ENCODE measurements at places on chromosomes 11 and 22.
A peak's percentile ranks its signal among the peaks of the same experiment; 100 is the strongest.

DNA sequence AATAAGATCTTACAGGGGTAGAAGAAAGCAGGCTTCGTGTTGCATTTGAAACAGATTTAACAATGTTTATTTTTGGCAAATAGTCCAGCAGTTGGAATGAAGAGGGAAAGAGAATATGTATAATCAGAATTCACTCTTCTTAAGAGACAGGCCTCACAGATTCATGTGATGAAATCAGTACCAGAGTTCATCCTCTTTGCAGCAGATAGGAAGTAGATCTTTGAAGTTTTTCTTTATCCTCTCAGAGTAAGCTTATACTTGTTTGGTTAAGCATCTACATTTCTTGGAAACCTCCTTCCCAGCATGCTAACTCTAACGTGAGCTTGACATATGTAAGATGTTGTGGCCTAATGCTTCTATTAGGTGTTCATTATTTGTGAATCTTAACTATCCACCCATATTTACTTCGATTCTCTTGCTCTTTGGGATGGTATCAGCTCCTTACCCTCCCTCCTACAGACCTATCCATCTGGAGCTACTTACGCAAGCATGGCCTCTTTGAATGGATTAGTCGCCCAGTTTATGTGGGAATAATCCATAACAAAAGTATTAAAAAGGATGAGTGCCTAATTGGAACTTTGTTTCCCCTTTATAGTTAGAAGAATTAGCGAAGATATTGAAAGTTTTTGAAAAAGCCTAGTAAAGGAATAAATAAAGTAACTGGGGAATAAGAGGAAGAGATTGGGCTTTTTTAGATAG lies 80.1 kb downstream of the PRMT3 start:
- no peak for DNase-seq

DNA sequence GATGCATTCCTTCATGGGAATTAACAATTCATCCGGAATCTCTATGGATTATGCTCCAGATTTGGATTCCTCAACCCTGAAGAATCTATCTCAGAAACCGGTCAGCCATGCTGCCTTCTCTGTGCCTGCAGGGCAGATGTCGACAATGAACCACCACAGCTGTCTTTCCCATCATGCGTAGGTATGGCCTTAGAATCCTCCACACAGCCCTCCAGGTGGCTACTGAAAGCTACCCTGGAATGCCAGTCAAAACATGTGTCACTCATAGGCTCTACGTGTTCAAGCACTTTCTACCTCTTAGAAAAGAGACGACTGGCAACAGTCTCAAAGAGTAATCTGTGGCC lies 19.4 kb downstream of the MAML2 start:
- no peak for DNase-seq

DNA sequence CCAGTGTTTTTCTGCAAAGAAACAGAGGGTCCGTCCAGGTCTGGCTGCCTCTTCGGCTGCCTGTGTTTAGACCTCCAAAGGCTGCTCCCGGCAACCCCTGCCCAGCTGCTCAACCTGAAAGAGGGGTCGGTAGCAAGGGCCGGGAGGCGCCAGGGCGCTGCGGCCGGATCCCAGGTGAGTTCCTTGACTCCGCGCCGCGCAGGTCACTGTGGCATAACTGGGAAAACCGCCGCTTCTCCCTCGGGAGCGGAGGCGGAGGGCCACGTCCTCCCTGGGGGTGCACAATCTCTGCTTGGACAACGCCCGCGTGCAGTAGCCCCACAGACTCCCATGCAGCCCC lies 1.0 kb upstream of the BRSK2 start:
- DNase-seq: no peak

GRCh38 chr11:115660030-115660805 lies 156.0 kb upstream of the CADM1 start:
- DNase-seq: no peak

- peak; percentile 7 for DNase-seq
Observed at GRCh38 chr11:66619080-66619554, 2.7 kb downstream of the RBM14 start.

DNA sequence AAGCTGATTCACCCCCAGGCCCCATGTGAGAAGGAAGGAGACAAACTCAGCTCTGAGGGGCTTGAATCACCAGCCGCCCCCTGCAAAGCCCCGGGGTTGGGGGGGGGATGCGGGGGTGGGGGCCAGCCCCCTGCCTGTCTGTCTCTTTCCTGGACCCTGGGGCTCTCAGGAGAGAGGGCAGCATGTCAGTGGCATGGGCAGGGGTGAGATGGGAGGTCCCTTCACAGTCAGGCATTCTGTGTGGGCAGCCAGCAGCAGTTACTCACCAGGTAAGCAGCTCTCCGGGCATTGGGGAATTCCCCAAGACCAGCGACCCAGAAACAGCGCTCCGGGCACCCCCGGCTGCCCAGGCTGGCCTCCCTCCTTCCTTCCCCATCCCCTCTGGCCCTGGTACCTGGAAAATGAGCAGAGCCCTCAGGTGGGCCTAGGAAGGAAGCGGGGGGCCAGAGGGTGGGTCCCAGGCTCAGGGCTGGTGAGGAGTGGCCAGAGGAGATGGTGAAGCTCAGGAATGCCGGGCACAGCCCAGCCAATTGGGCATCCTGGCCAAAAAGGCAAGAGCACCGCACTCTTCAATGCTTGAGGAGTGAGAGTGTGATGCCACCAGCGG lies 4.2 kb upstream of the LIF start:
- DNase-seq: no peak

DNA sequence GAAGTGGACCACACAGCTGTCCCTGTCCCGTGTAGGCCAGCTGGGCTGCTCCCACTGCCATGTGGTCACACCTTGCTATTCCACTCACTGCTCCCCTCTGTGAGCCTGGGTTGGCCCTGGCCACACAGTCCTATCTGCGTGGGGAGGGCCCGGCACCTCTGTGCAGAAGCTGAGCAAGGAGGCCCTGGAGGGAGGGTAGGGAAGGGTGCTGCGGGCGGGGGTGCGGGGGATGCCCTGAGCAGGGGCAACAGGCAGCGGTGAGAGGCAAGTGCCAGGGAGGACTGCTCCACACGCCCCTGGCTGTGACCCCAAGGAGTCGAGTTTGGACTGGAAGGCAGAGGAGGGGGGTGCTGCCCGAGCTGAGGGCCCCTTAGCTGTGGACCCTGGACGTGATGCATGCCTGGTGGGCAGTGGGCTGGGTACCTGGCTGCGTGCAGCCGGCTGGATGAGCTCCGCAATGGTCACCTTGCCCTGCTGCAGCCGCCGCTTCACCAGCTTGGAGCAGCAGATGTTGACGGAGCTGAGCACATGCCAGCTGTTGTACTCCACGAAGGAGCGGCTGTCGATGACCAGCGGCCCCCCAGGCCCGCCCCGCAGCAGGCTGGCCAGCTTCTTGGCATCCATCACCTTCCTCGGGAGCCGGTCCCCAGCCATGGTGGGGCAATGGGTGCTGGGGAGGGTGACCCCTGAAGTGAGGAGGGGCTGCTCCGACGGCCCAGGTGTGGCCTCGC lies 6.7 kb downstream of the DUSP8 start:
- DNase-seq: no peak

GRCh38 chr11:65642014-65642671 lies 4.2 kb downstream of the SIPA1 start:
- DNase-seq: no peak

GRCh38 chr11:127119356-127119755 lies 118.8 kb upstream of the KIRREL3 start:
- no peak for DNase-seq

GRCh38 chr22:22088658-22089458 lies 106.3 kb upstream of the TOP3B start:
- no peak for DNase-seq

- peak; percentile 84 for DNase-seq
Observed at GRCh38 chr11:118198370-118198769, 21.9 kb upstream of the SCN2B start.

DNA sequence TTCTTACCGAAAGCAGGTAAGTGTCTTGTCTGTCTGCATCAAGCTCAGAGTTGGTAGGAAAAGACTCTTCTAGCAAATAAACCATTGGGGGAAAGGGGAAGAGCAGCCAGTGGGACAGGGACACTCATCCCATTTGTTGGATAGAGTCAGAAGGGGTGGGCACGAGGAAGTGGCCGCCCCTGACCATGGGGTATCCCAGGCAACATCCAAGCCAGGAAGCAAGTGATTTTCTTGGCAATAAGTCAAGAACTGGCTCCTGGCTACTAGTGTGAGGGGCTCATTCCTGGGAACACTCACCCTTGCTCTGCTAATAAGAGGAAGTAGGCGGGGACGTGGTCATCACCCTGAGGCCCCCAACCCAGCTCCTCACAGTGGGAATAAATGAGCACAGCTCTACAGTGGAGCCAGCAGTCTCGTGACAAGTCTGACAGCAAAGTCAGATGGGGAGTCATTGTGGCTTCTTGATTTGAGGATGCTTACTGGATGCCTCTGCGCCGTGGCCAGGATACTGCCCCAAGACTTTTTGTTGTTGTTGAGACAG lies 6.7 kb downstream of the SLC25A18 start:
- no peak for DNase-seq

DNA sequence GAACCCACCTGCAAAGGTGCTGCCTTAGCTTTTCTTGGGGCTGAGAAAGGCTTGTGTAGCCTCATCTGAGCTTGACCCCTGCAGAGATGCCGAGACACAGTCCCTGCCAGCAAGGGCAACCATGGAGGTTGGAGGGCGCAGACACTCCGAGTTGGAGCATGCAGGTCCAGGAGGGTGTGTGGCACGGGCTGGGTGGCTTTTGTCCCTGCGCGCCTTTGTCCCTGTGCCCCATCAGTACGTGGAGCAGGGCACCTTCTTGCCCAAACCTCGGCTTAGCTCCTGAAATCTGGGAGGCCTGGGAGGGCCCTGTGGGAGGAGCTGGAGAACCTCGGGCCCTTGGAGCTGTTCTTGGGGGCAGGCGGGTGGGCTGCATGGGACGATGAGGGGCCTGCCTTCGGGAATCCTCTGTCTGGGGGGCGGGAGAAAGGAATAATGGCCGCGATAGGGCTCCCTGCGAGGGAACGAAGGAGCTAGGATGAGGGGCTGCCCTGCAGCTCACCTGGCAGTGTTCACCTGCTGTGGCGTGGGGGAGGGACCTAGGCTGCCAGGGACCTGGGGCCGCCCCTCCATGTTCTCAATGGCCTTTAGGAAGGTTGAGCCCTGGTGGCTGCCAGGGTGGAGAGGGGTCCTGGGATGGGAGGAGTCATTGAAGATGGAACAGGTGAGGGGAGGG lies 3.4 kb downstream of the BRSK2 start:
- DNase-seq: no peak

- DNase-seq: no peak
Observed at GRCh38 chr11:34757026-34757451, 136.1 kb downstream of the EHF start.

- DNase-seq: no peak
Observed at GRCh38 chr11:92504534-92504933, 279.9 kb downstream of the FAT3 start.

GRCh38 chr11:69818231-69818602 lies 999 bp downstream of the FGF3 start:
- no peak for DNase-seq

GRCh38 chr22:29308791-29309262 lies 2.4 kb downstream of the GAS2L1 start:
- DNase-seq: no peak

GRCh38 chr22:30435674-30436126 lies 10.1 kb downstream of the MTFP1 start:
- DNase-seq: peak; percentile 75

DNA sequence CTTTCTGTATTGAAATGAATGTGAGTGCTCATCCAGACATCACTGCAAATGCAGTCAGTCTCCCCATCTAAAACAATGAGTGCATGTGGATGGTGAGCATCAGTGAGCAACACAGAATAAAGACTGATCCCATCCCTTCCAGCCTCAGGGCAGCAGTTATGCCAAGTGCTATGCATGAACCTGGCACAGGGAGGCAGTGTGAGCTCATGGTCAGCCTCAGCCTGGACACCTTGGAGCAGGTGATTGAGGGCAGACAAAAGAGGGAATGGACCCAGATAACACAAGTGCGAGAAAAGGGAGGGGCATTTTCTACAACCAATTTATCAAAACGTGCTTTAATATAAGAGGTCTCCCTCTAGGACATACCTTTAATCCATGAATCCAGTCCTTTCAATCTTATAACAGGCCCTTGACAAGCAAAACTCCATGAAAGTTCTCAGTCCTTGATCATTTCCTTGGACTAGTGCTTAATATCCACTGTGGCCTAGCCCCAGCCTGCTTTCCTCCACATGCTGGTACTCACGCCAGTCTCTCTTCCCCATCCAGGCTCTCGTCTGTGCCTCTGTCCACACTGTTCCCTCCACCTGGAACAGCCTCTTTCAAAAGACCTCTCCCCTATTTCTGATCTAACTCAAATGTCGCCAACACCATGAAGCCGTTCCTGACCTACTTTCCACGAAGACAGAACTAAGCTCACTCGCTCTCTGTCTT lies 50.5 kb upstream of the LRRC55 start:
- no peak for DNase-seq

DNA sequence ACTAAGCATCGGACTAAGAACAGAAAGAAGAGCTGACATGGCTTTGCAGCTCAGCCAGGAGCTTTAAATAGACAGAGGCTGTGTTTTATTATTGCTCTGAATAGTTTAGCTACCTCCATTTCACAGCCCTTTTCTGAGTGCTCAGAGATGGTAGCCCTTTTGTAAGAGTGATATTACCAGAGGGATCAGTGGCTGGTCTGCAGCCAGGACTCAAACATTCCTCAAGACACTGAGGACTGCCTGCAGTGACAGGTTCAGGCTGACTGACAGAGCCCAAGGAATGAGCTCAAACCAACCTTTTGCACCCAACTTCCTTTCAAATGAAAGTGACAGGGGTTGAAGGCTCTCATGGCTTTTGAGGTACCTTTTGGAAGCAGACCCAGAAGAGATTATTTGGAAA lies 189.0 kb downstream of the DDX10 start:
- DNase-seq: no peak

- DNase-seq: no peak
Observed at GRCh38 chr11:119300198-119300964, 16.5 kb downstream of the MCAM start.

GRCh38 chr11:106670069-106670468 lies 348.2 kb downstream of the GUCY1A2 start:
- DNase-seq: no peak
